Activated CD4-positive, alpha-beta memory T cell treated with anti-CD3 and anti-CD28 coated beads, Interleukin-2, amount 10 ng/mL, durations not matched to agents 7 days and 5 days (primary cell): ENCODE measurements at places on chromosomes 1 and 21. TPM values are rescaled to one million over a fixed set of nuclear protein-coding genes. Genes with fewer than 3 reads are reported as not detected.

DNA sequence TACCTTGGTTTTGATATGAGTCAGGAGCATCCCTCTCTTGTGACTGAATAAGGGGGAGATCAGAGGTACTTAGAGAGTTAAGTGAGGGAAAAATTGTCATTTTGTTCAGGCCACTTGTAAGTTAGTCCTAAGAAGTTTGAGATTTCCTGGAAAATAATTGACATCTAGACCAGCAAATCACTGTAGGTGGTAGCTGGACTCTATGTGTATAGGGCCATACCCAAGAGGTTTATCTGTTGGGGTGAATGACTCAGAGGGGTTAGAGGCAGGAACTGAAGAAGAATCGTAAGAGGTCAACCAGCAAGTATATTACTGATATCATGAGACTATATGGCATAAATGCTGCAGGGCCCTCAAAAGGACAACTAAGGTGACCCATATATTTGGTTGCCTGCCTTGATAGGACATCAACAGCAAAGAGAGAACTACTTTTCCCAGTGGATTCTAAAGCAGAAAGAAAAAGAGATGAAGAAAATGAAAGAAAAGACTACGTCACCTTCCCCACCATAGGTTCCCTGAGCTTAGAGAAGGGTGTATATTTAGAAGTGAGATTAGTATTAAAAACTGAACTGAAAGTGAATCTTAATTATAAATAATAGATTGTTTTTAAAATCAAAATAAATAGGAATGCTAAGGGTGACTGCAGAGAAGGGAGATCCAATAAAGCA is 8.0 kb upstream of the RNPC3 start:
- DNase-seq, result no peak
- no peak overlapping the region for H3K4me3 ChIP-seq
- no peaks in the 10 kb centered on the region for H3K36me3 ChIP-seq
- peaks cover 8% of the 10 kb centered on the region for H3K4me1 ChIP-seq
- H3K27me3 ChIP-seq, result no peaks in the 10 kb centered on the region
- no peak overlapping the region for H3K27ac ChIP-seq

- peaks cover 21% of the 10 kb centered on the region for H3K27me3 ChIP-seq
- H3K27ac ChIP-seq, result no peak overlapping the region
- peaks cover 18% of the 10 kb centered on the region for H3K4me1 ChIP-seq
- DNase-seq, result no peak
- H3K36me3 ChIP-seq, result no peaks in the 10 kb centered on the region
- H3K4me3 ChIP-seq, result no peak overlapping the region
These were observed 147.8 kb downstream of the TENT5C start for GRCh38 chr1:117753652-117754051.

GRCh38 chr1:208085655-208086515 is 158.3 kb downstream of the PLXNA2 start:
- peaks cover 13% of the 10 kb centered on the region for H3K4me1 ChIP-seq
- H3K4me3 ChIP-seq, result no peak overlapping the region
- H3K36me3 ChIP-seq, result no peaks in the 10 kb centered on the region
- H3K27ac ChIP-seq, result no peak overlapping the region
- H3K27me3 ChIP-seq, result no peaks in the 10 kb centered on the region
- DNase-seq, result no peak

Gene MMP23B
- 2.4 TPM for total RNA-seq

Gene LAD1
- total RNA-seq, result not detected

Gene FMO5
- 0.53 TPM for total RNA-seq
